ENCODE measurements at places on chromosomes 3 and 15.

DNA sequence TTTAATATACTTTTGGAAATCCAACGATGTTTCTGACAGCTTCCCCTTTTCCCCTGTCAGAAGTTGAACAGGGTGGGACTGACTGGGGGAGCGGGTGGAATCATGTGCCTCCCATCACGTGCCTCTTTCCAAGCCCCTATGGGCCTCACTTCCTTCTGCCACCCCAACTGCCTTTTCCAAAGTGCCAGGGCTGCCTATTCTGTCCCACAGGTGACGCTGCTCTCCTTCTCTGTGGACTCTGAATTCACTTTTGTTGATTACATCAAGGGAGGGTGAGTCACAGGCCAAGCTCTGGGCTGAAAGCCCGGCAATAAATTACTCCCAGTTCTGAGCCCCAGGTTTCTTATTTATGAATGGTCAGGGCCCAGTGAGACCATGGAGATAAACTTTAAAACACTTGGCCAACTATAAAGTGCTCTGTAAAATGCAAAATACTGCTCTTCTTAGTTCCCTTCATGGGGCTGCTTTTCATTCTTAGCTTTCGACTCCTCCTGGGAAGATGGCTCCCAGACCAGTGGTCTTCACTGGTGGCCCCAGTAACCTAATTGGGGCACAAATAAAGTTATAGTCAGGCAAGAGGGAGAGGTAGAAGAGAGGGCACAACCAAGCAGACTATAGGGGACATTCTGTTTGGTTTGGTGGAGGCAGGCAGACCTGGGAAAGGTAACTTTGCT lies 12.3 kb downstream of the CPNE9 start:
- no peak for DNase-seq

DNA sequence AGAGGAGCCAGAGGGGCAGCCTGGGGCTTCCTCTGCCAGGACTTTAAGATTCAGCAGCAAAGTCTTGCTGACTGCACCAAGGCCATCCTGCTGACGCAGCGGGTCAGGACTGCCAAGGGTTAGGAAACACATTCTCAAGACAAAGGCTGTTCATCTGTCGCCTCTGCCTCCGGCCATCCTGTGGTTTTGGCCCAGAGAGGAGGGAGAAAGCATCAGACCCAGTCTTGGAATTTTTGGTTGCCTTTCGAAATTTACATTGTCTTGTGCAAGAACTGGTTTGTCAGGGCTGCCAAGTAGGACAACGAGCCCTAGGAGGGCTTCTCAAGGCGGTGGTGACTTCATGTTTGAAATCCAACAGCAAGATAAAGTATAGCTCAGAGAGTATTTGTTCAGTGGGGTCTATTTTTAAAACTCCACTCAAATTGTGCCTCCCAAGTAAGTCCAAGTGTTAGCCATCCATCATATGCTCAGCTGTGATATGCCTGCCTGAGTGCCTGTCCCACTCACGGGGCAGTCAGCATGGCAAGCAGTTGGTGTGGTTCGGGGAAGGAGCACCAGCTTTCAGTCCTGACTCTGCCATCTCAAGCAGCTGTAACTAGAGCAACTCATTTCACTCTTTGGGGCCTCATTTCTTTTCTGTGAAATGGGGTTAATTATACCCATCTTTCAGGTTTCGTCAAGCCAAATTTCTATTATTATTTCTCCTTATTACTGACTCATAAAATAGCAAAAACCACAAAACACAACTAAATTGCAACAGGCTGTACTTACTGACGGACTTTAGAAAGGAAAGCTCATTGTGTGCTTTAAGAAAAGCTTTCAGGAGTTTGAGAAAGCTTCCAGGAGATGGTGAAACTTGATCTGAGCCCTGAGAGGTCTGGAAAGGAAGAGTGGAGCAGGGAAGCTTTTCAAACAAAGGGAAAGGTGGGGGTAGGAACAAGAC lies 42.4 kb upstream of the RHO start:
- DNase-seq, result peak; percentile 29

GRCh38 chr15:38267421-38268022 lies 14.9 kb downstream of the SPRED1 start:
- DNase-seq, result no peak

DNA sequence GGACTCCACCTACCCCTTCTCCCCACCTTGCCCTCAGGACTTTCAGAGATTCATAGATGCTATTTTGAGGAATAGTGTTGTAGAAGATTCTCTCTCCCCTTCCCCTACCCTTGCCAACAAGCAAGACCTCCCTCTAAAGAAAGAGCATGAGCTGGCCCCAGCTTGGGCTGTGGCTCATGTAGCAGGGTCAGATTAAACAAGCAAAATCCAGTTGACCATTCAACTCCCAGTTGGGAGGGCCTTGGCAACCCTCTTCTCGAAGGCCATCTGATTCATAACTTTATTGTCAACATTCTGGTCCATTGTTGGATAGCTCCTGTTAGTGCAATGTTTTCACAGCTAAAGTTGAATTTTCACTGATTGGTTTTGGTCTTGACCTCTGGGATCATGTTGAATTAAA lies 41.1 kb downstream of the TNFAIP8L3 start:
- DNase-seq, result no peak

DNA sequence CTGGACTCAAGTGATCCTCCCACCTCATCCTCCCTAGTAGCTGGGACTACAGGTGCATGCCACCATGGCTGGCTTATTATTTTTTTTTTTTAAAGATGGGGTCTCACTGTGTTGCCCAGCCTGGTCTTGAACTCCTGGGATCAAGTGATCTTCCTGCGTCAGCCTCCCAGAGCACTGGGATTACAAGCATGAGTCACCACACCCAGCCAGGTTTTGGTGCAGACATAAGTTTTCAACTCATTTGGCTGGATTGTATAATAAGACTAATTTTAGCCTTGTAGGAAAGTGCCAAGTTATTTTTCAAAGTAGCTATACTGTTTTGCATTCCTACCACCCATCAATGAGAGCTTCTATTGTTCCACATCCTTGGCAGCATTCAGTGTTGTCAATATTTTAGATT lies 32.1 kb downstream of the BUB1B start:
- no peak for DNase-seq

GRCh38 chr3:39358333-39358732 lies 24.8 kb upstream of the SLC25A38 start:
- DNase-seq, result no peak

DNA sequence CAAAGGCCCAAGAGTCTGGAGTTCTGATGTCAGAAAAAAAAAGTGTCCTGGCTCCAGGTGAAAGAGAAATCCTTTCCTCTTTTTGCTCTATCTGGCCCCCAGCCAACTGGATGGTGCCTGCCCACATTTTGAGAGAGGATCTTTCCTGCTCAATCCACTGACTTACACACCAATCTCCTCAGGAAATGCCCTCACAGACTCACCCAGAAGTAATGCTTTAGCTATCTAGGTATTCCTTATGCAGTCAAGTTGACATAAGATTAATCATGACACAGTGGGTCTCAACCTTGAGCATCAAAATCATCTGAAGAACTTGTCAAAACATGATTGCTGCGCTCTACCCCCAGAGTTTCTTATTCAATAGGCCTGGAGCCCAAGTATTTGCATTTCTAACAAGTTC lies 31.2 kb downstream of the STRIT1 start:
- DNase-seq, result no peak

DNA sequence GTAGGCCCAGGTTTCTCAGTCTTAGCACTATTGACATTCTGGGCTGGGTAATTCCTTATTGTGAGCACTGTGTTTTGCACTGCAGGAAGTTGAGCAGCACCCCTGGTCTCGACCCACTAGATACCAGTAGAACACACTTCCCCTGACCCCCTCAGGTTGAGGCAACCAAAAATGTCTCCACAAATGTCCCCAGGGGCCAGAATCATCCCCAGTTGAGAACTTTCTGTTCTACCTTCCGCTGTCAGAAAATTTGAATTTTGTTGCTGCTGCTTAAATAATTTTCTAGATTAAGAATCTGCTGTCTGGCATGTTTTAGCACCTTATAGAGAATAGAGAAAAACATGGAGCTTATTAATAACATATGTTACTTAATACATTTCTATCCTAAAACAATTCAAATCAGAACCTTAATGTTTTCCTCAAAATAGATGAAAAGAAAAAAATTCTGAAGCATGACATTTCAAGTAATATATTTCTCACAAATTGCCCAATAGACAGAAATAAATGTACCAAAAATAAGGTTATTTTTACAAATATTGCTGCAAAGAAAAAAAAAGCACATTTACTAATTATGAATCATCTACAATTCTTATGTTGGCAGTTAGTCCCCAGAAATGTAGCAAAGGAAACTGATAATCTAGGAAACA lies 13.2 kb upstream of the THRB start:
- DNase-seq, result no peak

DNA sequence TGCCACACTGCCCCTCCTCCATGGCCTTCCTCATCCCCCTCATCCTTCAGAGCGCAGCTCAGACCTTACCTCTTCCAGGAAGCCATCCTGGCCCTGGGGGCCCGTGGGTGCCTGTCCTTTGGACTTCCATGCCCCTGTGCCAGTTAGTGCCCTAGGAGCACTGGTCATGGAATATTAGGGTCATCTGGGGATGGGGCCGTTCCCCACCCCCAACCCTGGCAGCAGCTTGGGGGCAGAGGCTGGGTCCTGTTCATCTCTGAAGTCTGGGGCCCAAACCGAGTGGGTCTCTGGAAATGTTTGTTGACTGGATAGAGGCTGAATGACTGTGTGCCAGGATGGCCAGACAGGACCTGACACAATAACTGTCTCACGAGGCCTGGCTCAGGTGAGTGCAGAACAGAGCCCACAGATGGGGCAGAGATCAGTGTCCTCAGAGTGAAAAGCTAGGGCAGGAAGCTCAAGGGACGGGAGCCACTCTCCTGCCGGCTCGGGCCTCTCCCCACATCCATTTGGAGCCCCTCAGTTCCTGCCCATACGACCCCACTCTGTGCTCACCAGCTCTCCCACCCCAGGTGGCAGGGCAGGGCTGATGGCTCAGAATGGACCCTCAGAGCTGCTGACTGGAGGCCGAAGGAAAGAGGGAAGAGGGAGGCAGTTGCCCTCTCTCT lies 62.5 kb downstream of the TLE3 start:
- DNase-seq, result no peak

DNA sequence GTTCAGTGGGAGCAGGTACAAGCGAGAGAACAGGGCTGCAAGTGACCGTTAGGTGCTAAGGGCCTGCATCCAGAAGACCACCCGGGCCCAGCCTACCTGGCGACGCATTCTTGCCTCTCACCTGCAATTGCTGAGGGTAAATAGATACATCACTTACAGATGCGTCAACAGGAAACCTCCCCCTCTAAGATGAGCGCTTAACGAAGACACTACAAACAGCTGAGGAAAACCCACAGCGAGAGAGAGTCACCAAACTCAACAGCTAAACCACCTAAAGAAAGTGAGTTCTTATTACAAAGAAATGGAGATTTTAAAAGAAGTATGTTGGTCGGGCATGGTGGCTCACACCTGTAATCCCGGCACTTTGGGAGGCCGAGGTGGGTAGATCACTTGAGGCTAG lies 157.9 kb downstream of the CHSY1 start:
- no peak for DNase-seq

GRCh38 chr3:87044846-87045245 lies 53.9 kb upstream of the VGLL3 start:
- no peak for DNase-seq

- no peak for DNase-seq
Measured at GRCh38 chr15:40328176-40328575, 4.7 kb downstream of the INAFM2 start.

DNA sequence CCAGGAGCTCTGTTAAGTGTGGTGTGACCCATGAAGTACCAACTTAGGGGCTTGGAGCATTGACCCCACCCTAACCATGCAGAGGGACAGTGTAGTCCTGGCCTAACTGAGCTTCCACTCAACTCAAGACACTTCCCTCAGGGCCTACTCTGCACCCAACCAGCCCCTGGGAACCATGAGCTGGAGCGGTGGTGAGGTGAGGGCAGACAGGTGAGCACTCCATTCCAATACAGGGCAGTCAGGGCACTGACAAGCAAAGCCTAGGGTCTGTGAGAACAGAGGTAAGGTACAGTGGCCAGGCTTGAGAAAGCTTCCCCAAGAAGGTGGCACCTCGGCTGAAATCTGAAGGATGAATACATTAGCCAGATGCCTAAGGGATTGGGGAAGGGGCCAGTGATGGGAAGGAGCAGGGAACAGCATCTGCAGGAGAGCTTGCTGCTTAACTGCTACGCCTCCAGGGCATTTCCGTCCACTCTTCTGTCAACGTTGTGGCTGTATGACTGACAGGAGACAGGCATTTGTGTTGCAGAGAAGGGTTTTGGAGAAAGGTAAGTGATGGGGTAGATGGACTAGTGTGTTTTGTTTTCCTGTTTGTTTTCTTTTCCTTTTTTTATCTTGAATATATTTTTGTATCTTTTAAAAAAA lies 243.5 kb upstream of the TRIM42 start:
- DNase-seq, result no peak

DNA sequence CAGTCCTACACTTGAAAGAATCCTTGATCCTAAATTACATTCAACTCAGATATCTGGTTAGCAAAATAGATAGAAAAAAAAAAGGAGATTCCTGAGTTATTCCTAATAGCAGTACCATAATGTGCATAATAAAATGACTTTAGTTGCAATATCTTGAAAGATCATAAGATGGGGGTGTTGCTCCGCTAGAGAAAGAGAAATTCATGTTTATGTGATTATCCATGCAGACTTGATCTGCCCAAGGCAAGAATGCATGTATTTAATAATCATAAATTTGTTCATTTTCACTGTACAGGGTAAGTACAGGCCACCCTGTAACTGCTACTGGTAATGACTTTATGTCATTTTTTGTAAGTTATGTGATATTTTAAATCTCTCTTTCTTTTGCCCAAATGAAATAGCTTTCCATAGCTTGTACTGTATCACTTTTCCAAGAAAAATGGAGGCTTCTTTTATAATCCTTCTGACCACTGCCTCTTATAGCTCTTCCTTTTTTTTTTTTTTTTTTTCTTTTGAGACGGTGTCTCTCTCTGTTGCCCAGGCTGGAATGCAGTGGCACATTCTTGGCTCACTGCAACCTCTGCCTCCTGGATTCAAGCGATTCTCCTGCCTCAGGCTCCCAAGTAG lies 84.6 kb downstream of the HCN4 start:
- DNase-seq, result no peak

DNA sequence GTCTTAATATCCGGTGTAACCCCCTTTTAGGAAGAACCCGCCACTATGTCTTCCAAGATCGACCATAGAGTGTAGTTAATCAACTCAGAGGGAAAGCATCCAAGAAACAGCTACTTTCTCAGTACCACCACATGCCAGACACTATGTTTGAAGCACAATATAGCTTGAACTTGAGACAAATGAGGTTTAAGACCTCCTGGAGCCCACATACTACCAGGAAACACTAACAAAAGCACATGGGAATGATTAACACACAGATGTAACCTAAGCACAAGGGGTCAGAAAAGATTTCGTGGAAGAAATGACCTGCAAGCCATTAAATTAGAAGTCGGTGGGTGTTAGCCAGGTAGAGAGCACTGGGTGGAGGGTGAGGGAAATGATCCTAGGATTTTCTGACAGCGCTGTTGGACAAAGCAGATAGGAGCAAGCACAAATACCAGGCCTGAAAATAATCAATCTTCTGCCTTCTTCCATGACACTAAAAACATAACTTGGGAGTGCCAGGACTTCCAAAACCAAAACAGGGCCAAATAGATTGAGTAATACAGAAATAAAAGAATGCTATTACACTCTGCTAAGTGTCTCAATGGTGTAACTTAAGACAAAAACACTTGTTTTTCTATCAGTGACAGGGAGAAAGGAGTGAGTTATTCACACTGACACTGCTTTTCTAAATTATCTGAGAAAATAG lies 213.7 kb downstream of the FOXP1 start:
- no peak for DNase-seq

All from pancreas (tissue), 10 donors.